ENCODE measurements at places on chromosomes 16 and 17. TPM values are rescaled to one million over a fixed set of nuclear protein-coding genes. Genes with fewer than 3 reads are reported as not detected.

The SNX20 gene
- not detected for total RNA-seq

The FOXL1 gene
- total RNA-seq: 4.9 TPM

The ST6GALNAC2 gene
- 0.65 TPM for total RNA-seq

The TSPOAP1 gene
- total RNA-seq: not detected

The C17orf58 gene
- 11.4 TPM for total RNA-seq

The PDXDC1 gene
- total RNA-seq: 61.1 TPM

The SYCE1L gene
- total RNA-seq: 0.97 TPM

The CRYBA1 gene
- not detected for total RNA-seq

The OTOA gene
- 0.15 TPM for total RNA-seq

The TMEM114 gene
- not detected for total RNA-seq

The CAVIN1 gene
- 669 TPM for total RNA-seq

The PRKCB gene
- not detected for total RNA-seq

The KCNH4 gene
- not detected for total RNA-seq

The DLX4 gene
- total RNA-seq: not detected

The PRSS27 gene
- total RNA-seq: 0.46 TPM

The CFDP1 gene
- 81.5 TPM for total RNA-seq

The PPP1R27 gene
- total RNA-seq: not detected

The KRT12 gene
- not detected for total RNA-seq

The TBC1D28 gene
- not detected for total RNA-seq

The SLC16A6 gene
- total RNA-seq: 0.91 TPM

The SLFN12L gene
- 0.15 TPM for total RNA-seq

The SIRT7 gene
- 36.6 TPM for total RNA-seq

The MT4 gene
- total RNA-seq: not detected

The CCR7 gene
- total RNA-seq: not detected

The RHBDL3 gene
- not detected for total RNA-seq

The HP gene
- total RNA-seq: not detected

The TP53TG3 gene
- total RNA-seq: not detected

The GRB7 gene
- total RNA-seq: not detected

The ZNF624 gene
- total RNA-seq: 4.4 TPM

The RECQL5 gene
- total RNA-seq: 16.6 TPM

The TEKT5 gene
- total RNA-seq: not detected

The CACNG3 gene
- not detected for total RNA-seq

The TCF25 gene
- 146 TPM for total RNA-seq

The ATP2C2 gene
- not detected for total RNA-seq

The TSPAN10 gene
- 0.46 TPM for total RNA-seq

The ACSM2A gene
- not detected for total RNA-seq

The RUNDC3A gene
- not detected for total RNA-seq

The OMG gene
- total RNA-seq: under 0.01 TPM

The TPPP3 gene
- total RNA-seq: 0.15 TPM

The RSL1D1 gene
- 95.8 TPM for total RNA-seq

The UNC45B gene
- not detected for total RNA-seq
